Stimulated activated CD8-positive, alpha-beta memory T cell treated with anti-CD3 and anti-CD28 coated beads, Interleukin-2, amount 100 ng/mL, for 1 hour (primary cell): ENCODE measurements at places on chromosomes 7 and 10.

GRCh38 chr7:85423209-85423895 lies 236.5 kb upstream of the SEMA3D start:
- DNase-seq: no peak

DNA sequence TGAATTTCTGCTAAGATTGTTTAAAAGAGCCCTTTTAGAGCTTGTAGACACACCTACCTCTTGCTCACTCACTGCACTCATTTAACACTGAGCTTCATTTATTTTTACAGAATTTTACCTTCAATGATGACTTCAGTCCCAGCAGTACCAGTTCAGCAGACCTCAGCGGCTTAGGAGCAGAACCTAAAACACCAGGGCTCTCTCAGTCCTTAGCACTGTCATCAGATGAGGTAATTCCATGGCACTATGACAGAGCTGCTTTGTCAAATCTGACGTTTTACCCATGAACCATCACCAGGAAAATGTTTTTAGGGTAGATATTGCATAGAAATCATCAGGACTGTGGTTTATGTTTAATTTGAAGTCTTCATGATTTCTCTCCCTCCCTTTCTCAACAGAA lies 38.2 kb downstream of the PON1 start:
- DNase-seq: no peak

DNA sequence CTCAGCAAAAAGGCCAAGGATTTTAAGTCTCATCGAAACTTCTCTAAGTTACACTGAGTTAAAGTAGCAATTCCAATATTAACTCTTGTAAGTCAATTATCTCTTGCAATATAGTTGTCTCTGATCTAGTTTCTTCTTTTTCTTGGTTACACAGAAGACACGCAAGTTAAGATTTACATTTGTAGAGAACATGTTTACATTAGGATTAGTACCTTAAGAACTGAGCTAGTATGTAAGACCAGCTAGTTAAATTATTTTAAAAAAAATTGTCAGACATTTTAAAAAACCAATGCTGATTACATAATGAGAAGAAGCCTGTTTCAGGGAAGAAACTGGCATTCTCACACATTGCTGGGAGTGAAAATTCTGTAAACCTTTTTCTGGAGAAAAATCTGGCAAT lies 31.4 kb downstream of the FRA10AC1 start:
- DNase-seq: no peak

GRCh38 chr10:44651834-44652233 lies 259.3 kb upstream of the TMEM72 start:
- DNase-seq: no peak

DNA sequence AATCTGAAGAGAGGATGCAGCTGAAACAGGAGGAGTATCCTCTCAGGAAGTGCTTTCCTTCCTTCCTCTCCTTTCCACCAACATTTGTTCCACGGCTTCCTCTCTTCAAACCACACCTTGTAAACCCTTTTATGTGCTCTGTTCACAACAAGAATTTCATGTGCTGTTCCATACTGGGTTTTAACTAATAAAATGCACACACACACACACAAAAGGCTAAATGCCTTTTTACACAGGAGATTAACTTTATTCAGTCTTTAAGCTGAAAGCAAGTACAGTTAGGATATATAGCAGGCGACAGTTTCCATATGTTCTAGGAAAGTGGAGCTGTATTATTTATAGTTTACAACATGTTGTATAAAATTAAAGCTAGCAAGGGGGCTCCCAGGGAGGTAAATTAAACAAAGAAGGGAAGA lies 106.7 kb downstream of the REEP3 start:
- no peak for DNase-seq

- no peak for DNase-seq
These were observed 7.2 kb upstream of the DMBT1 start for GRCh38 chr10:122553341-122553740.

DNA sequence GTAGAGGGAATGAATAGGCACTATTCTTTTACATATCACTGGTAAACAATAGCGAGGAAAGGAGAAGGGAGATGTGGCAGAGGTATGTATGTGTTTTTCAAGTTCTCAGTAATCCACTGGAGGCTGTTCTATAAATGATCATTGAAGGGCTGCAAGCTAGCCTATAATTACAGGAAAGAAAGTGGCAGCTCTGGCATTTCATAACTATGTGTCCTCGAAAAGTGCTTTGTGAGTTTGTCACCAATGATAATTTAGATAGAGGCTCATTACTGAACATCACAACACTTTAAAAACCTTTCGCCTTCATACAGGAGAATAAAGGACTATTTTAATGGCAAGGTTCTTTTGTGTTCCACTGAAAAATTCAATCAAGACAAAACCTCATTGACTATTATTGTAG lies 235.1 kb downstream of the FOXP2 start:
- DNase-seq: no peak

DNA sequence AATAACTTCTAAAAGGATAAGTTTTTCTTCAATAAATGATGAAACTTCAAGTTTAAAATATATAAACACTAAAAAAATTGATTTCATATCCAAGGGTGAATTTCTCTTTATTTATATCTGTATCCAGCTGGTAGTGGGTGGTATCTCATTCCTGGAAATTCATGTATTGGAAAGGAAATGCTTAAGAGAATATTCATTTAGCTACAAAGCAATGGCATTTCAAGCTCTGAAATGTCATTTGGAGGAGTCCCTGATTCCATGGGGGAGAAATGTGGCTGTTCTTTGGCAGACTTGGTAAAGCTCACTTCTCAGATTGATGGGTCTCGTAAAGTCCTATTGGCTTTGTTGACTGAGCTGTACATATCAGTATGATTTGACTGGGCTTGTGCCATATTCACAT lies 156.3 kb upstream of the TEX47 start:
- no peak for DNase-seq

DNA sequence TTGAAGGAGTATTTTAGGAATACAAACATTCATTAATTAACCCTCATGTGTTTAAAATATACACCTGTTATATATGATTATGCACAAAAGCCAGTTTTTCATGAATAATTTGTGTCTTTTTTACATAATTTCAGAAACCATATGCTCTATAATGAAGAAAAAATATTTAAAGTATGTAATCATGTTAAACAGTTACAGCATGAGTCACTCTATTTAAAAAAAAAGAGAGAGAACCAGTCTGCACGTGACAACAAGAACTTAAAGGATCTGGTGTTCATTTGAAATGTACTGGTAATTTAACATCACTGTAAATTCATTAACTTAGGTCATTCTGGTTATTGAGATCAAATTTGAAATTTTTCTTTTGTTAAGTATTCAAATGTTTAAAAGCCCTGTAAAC lies 228.5 kb downstream of the CACNB2 start:
- no peak for DNase-seq

GRCh38 chr10:101708870-101709269 lies 13.9 kb upstream of the FBXW4 start:
- DNase-seq: no peak

DNA sequence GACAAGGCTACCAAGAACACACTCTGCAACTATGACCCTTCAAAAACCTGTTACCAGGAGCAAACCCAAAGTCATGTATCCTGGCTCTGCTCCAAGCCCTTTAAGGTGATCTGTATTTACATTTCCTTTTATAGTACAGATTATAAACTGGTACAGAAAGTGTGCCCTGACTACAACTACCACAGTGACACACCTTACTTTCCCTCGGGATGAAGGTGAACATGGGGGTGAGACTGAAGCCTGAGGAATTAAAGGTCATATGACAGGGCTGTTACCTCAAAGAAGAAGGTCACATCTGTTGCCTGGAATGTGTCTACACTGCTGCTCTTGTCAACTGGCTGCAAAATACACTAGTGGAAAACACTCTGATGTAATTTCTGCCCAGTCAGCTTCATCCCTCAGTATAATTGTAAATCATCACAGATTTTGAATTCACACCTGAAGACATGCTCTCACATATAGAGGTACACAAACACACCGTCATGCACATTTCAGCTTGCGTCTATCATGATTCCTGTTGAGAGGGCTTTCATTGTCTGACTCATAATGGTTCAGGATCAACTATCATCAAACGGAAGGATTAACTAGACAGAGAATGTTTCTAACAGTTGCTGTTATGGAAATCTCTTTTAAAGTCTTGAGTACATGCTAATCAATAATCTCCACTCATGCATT lies 318.3 kb downstream of the NXPH1 start:
- no peak for DNase-seq

- DNase-seq: no peak
These were observed 329.2 kb upstream of the ZMIZ1 start for GRCh38 chr10:78739444-78740053.

DNA sequence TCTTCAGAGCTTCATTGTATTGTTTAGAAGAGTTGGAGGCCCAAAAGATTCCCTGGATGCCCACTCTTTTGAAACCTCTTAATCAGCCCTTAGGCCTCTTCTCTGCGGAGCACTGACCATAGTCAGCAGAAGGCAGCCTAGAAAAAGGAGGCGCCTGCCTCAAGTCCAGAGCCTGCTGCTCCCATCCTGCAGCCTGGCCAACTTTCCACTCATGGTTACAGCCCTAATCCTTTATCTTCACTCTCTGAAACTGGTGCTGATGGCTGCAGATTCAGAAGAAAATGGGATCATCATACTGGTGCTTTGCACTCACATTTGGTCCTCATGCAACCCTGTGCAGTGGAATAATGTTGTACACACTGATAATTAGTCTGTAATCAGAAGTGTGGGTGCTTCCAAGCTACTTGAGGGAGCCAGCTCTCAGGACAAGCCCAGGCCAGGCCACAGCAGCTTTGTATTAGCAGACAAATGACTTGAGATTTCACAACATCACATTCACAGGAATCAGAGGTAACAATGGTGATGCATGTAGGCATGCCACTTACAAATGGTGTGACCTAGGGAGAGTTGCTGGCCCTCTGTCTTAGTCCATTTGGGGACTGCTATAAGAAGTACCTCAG lies 272.9 kb downstream of the GALNT17 start:
- DNase-seq: no peak

DNA sequence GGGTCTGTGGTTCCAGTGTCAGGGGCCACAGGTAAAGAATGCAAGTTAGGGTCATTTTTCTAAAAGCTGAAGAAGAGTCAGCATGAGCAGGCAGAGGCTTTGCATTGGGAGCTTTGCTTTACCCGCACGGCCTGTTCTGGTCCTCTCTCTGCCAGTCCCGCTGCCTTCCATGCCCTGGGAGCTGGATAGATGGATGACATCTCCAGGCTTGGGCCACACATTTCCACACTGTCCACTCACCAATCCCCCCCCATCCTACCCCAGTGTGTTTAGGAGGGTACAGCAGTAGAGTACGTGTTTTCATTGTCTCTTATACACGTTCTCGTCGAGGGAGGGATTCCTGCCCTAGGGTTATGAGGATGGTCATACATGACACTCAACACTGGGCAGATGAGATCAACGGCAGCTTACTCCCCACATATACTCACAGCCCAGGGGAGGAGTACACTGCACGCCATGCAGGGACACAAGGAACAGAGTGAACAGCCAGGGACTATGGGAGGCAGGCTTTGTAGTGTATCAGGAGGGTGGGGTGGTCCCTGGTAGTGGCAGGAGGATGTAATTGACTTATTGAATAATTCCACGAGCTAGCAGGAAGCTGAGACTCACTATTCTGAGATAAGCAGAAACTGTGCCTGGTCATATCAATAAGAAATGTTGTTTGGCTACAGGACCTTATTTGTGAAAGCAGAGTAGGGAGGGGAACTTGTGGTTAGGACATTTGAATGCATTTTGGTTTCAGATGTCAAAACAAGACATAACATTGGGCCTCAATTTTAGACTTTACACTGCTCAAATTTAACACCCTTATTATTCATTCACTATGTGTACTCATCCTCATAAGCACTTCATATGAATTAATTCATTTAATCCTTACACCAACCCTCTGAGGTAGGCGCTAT lies 36.6 kb downstream of the PLPP4 start:
- DNase-seq: no peak

GRCh38 chr7:135965602-135966001 lies 11.6 kb downstream of the MTPN start:
- DNase-seq: no peak

DNA sequence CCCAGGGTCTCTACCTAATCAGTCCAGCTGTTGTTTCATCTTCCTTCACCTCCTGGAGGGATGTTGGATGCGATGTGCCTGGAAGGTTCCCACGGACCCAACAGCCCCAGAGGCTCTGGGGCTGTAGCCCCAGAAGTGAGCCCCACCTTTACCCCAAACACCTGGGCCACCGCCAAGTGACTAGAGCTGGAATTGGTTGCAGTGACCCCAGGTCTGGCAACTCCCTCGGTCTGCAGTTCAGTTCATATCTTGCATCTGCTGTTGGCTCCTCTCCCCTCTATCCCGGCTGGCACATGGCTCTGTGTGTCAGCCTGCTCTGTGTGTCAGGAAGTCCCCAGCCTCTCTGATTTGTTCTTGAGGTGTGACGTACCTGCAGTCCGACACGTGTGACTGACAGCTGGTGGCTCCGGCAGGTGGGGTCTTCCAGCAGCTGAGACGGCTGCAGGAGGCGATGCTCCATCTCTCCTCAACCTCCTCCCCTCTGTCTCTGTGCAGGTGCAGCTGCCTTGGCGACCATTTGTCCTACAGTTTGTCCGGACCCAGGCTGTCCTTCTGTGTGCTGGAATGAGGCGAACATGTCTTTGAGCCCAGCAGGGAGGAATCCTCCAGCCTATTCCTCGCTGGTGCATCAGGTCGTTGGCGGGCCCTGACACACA lies 38.6 kb downstream of the ELFN1 start:
- no peak for DNase-seq

GRCh38 chr7:51238981-51239495 lies 77.6 kb downstream of the COBL start:
- DNase-seq: no peak

GRCh38 chr10:101569622-101570427 lies 18.2 kb downstream of the POLL start:
- DNase-seq: peak; percentile 67

- DNase-seq: no peak
These were observed 40.5 kb downstream of the NRBF2 start for GRCh38 chr10:63173468-63174232.

- DNase-seq: no peak
These were observed 14.9 kb upstream of the EZH2 start for GRCh38 chr7:148898845-148899484.

GRCh38 chr7:64618785-64619456 lies 47.0 kb upstream of the ZNF107 start:
- DNase-seq: no peak

GRCh38 chr7:22587322-22587721 lies 87.3 kb upstream of the STEAP1B start:
- no peak for DNase-seq

- no peak for DNase-seq
These were observed 42.5 kb downstream of the VCL start for GRCh38 chr10:74040200-74041126.

DNA sequence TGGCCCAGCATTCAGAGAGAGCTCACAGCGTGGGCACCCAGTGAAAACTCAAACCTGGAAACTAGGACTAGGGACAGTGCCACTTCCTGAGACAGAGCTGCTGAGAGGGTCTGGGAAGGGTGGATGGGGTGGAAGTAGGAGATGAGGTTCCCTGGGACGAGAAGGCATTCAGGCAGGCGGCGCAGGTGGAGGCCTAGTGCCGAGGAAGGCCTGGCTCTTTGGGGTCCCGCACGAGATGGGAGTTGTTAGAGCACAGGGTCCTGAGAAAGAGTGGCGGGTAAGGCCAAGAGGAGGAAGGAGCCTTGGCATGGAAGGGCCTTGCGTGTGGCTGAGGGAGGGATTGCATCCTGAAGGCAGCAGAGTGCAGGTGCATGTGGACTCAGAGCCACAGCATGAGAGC lies 129.8 kb upstream of the SH2B2 start:
- DNase-seq: no peak

- no peak for DNase-seq
These were observed 230.0 kb downstream of the SNX13 start for GRCh38 chr7:17710312-17710711.

GRCh38 chr10:112721080-112721698 lies 228.9 kb upstream of the TCF7L2 start:
- no peak for DNase-seq

- no peak for DNase-seq
These were observed 33.1 kb downstream of the GLRX3 start for GRCh38 chr10:130169136-130169859.
